ENCODE measurements at places on chromosomes 5 and 9.

GRCh38 chr9:93861736-93862358, 93.3 kb downstream of the BARX1 start:
- DNase-seq: no peak

DNA sequence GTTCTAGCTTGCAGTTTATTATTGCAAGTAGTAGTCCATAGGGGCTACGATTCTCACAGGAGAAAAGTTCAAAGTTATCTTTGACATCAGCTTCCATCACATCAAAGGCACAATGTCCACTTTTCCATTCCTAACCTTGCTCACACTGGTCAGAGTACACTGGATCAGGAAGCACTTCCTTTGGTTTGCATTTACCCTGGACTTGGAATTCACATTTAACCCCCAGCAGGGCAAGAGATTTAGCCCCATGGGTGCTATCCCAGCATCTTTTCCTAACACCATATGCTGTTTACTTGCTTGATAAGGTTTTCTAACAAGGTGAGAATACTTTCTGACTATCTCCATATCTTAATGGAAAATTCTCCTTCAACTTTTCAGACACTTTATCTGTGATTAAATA, 55.6 kb upstream of the ASTN2 start:
- DNase-seq: no peak

GRCh38 chr5:154861946-154862345, 3.5 kb downstream of the CNOT8 start:
- no peak for DNase-seq

DNA sequence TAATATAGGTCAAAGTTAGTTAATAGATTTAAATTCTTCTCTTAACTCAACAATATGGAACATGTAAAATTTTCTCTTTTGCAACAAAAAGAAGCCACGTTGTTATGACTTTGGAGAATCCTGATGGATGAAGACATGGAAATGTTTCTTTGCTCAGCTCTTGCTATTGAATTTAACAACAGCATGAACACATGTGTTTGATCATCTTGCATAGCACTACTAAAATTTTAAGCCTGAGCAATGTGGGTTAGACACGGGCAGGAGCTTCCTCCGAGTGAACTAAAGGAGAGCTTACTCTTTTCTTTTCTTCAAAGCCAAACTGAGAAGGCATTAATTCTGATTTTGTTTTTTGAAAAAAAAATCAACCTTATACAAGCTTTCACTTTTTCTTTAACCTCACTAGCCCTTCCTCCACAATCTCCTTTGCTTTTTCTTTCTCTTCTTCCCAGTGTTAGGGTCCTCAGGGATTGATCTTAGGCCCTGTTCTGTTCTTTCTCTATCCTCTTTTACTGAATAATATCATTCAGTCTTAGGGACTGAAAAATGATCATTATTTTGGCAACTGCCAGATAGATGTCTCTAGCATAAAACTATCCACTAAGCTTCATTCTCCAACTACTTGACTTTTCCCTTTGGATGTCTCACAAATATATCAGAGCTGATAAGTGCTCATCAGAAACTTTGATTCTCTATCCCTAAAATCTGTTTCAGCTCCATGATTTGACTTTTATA, 36.9 kb downstream of the ADAMTS19 start:
- DNase-seq: no peak

GRCh38 chr9:19231904-19232822, 1.7 kb downstream of the DENND4C start:
- no peak for DNase-seq

GRCh38 chr9:102911185-102911584, 83.9 kb upstream of the CYLC2 start:
- no peak for DNase-seq

DNA sequence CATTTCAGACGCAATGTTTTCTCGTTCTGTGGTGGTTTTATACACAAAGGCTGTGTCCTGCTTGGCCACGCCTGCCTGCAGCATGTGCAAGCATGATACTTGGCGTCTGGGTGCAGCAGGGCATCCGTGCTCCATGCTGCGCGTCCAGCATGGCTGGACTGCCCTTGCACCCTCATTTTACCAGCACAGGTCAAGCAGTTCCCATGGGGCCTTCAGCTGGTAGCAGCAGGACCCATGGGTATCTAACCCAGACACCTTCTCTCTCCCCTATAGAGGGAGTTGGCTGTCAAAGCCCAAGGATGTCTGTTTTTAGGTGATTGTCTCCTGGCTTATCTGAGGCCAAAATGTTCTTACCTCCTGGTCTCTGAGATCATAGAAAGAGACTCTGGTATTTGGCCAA, 158.3 kb upstream of the PITX1 start:
- no peak for DNase-seq

DNA sequence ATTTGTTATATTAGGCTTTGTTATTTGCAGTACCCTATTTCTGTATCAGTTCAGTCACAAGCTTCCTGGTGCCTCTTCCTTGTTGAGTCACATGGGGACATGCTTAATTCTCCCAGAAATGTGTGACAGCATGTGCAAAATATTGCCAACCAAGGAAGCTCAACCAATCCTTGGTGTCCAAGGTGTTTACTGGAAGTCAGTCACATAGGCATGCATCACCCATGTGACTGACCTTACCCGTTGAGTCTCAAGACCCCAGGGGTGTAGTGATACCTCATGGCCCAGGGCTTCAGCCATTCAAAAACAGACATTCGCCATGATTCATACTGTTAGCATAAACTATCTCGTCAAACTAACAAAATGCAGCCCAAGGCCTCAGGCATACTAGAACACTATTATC, 9.3 kb upstream of the ANKDD1B start:
- no peak for DNase-seq

Data from 8988T (cell line).